ENCODE measurements at places on chromosomes 2 and 18.

- DNase-seq: peak; percentile 88
These were observed 423.3 kb downstream of the LPIN1 start for GRCh38 chr2:12169721-12170120.

DNA sequence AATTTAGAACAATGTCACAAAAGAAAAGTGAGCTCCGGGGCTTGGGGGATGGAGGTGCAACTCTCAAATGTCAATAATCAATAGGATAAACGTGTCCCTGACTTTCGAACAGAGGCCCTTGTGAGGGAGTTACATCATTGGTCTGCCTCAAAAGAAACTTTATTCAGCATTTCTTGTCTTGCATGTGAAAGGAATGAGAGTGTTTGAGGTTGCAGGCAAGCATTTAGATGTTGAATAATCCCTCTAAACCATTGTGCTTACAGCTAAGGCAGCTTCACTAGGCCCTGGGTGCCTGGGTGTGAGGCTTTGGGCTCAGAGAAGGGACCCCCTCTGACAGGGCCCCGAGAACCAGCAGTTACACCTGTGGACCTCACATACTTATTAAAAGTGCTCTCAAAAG lies 28.6 kb upstream of the FHL2 start:
- DNase-seq: no peak

DNA sequence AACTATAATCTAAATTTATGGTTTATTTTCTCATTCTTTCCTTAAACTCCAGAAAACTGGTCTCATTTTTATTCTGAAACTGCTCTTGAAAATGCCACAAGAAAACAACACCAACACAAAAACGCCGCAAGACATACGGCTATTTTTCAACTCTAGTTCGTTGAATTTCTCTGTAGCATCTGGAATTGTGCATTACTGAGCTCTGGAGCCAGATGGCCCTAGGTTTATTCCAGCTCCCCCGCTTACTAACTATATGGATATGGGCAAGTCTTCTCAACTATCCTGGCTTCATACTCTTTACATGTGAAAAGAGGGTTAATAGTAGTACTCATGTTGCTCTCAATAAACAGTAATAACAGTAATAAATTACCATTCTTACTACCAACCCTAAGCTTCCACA lies 19.9 kb downstream of the FAM98A start:
- DNase-seq: no peak

DNA sequence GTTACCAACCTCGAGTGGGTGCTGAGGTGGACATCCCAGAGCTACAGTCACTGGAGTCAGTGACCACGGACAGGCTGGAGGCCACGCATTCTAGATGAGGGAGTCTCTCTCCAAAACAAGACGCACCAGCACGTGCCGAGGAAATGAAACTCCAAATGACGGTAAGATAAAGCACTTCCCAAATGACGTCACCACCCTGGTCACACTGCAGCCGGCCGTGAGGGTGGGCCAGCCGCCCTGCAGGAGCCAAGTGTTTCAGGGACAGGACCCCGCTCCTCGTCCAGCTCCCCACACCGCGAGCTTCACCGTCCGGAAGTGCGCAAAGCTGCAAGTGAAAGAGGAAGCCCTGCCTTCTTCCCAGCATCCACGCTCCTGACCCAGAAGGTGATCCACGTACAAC lies 99.4 kb downstream of the ZNF516 start:
- no peak for DNase-seq

- DNase-seq: peak; percentile 61
These were observed 194.1 kb downstream of the CLIP4 start for GRCh38 chr2:29309090-29310029.

DNA sequence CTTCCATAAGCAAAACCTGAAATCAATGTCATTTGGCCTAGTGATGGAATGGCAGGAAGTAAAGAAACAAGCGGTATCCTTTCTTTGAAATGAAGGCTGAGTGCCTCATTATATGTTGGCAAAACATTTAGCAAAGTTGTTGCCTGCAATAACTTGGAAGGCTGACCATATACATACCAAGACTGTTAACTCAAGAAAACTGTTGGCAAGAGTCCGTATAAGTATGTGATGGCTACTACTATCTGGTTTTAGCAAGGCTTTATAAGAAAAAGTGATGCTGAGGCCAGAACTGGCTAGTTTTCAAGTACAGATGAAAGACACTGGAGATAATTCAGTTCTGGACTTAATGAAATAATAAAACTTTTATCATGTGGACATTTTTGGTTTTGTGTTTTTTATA lies 356.2 kb downstream of the ZNF521 start:
- no peak for DNase-seq

DNA sequence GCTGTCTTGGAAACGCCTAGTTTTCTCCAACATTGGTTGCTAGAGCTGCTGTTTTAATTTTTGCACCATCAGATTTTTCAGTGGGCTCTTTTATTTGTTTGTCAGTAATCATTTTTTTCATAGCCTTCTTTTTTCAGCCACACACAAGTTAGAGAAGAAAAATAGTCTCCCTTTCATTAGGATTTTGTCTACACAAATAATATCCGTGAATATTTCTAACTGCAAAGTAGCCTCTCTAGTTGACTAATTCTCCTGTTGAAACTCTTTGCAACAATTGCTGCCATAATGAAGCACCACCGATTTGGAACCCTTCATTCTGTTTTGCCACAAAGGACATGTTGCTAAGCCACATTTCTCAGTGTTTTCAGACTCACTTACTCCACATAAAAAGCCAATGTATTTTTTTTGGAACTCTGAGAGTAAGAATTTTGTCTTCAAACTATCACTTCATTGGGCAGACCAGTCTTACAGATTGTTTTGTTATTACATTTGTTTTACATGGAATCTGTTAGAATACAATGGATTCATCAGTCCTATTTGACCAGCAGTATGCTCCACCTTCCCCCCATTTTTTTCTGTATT lies 9.6 kb downstream of the KCNJ3 start:
- DNase-seq: no peak

- DNase-seq: no peak
These were observed 196.5 kb downstream of the TWIST2 start for GRCh38 chr2:239044336-239044735.

- DNase-seq: no peak
These were observed 451.0 kb downstream of the SLC4A3 start for GRCh38 chr2:220078439-220078838.

- no peak for DNase-seq
These were observed 51.2 kb downstream of the SFXN5 start for GRCh38 chr2:73020306-73020656.

DNA sequence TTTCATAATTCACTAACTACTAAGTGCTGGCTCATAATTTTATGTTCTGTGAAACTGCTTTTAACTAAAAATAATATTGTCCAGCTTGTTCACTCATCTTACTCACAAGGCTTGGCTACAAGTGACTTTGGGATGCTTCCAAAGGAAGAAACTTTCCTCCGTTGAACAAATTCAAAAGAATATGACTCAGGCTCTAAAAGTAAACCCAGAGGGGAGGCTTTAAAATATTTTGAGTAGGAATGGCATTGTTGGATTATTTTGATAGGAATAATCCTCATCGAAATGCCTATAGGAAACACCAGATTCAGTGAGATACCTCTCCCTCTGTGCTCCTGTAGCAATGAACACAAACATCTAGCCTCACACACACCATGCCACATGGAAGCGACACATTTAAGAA lies 25.2 kb upstream of the TLK1 start:
- no peak for DNase-seq

GRCh38 chr2:46943881-46944798 lies 28.5 kb upstream of the MCFD2 start:
- no peak for DNase-seq

GRCh38 chr2:49788300-49788699 lies 634.0 kb upstream of the FSHR start:
- DNase-seq: no peak

DNA sequence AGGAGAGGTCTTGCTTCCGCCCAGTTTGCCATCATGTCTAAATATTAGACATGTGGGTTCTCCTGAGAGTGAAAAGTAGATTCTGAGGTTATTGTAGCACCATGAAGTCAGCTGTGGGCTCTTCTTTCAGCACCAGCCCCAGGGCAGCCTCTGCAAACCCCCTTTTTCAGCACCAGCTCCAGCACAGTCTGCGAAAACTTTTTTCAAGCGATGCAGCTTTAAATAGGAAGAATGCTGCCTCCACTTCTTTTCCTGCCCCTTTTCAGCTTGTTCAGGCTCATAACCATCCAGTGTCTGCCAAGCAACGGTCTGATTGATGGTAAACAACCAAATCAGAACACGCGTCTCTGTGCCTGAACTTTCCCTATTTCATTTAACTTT lies at the start of gene COL5A2:
COL5A2 (minus strand) TSS at position 192 of the 381 bp plus-strand sequence; CDS start at position 35, 157 bp downstream.
- DNase-seq: peak; percentile 79

DNA sequence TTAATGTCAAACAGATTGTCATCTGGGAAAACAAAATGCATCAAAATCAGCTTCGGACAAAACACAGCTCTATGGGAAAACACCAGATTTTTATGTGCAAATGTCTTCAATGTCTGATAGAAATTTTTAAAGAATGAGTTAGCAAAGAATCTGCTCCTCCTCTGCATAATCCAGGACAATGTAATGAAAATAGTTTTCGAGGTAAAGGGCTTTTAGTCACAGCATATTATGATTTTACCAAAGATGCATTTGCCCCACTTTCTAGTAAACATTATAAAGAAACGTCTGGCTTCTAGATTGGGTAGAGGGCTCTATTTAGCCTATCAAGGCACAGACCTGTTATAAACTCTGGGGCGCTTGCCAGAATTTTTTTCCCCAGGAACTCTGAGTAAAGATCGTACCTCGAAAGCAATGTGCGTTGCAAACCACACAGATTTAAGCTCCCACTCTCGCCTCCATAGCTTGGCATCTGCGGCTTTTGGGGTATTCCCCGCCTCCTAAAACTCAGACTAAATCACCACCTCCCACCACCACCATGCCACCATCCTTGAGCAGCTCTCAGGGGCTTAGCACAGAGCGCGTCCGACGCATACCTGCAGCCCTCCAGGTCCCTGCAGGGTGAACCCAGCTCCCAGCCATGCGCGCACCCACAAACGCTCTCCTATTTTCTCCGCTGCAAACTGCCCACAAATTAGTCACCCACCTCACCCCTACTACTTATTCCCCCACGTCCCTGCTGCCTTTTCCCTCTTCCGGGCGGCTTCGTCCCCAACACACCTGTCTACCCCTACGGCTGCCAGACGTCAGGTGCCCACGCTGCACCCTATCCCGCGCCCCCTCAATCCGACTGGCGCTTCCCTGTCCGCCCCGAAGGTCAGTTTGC lies 829 bp downstream of the ACVR1C start:
- no peak for DNase-seq

DNA sequence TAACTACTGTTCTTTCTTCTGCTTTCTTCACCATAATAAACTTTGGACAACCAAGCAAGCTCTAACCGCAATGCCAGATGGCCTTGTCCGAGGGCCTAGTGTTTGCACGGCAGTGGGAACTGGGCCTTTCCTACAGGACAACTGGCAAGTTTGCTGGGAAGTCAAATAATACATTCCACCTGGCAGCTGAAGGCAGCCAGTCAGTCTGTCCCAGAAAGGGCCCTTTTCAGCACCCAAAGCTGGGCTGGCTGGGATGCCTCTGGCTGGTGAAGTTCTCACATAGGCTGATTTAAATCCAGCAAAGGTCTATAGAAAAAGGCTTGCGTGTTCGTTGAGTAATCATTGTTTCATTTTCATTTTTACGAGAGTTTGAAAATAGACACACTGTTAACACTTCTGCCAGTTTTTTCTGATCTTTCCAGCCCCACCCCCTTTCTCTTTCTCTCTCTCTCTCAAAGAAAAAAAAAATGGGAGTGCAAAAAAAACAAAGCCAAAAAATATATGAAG lies 110.0 kb upstream of the EPAS1 start:
- peak; percentile 78 for DNase-seq

DNA sequence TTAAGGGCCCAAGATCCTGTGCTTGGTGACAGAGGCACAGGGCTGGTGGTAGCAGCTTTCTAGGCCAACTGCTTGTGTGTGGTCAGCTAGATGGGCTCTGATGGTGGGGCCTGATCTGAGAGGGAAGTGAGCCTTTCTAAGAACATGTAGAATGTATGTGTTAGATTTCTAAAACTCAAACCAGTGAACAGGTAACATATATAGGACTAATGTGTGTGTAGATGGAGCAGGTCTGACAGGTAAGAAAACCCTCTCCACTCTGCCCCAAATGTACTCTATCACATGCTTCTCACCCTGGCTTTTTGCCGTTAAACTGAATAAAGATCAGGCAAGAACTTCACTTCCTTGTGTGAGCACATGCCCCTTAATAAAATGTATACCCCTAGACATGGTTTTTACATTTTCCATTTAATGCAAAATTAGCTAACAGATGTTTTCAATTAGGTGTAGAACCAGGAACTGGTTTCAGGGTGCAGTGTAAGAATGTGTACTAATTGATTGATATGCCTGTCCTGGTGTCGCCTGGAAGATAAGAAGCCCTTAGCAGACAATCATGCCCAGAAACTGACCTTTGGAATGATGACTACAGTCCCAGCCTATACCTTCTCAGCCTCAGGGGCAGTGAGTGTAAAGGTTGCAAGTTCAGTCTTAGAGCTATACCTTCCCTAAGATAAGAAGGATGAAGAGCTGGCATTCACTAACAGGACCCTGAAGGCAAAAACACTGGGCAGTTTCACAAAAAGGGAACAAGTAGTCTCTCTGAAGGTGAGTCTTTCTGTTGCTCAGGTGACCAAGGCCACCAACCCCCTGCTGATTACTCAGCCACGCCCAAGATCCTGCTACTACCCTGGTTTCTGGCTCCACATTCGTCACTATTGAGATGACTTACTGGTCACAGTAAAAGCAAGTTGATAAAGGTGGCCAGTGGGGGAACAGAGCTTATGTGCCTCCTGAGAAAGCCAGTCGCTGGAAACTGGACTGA lies 71.2 kb downstream of the SPATS2L start:
- no peak for DNase-seq

DNA sequence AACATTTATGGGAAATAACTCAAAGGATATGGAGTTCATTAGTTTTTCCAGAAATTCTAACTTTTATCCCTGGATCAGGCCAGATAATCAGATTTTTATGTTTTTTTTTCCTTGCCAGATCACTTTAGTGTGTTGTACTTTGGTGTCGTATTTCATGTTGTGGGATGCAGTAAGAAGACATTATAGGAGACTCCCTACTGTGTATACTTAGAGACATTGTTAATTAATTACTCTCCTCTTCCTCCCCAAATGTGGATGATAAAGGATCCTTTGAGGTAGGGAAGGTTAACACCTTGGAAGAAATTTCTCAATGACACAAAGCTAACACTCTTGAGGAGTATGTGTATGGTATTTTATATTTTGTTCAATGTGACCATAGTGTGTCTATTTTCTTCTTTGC lies 120.5 kb downstream of the LYPD6B start:
- DNase-seq: no peak

GRCh38 chr2:177338177-177338721 lies 54.3 kb upstream of the AGPS start:
- peak; percentile 52 for DNase-seq

All from SJSA1 (cell line).